ENCODE measurements at places on chromosomes 2 and 18. TPM values are rescaled to one million over a fixed set of nuclear protein-coding genes. Genes with fewer than 3 reads are reported as not detected.

DNA sequence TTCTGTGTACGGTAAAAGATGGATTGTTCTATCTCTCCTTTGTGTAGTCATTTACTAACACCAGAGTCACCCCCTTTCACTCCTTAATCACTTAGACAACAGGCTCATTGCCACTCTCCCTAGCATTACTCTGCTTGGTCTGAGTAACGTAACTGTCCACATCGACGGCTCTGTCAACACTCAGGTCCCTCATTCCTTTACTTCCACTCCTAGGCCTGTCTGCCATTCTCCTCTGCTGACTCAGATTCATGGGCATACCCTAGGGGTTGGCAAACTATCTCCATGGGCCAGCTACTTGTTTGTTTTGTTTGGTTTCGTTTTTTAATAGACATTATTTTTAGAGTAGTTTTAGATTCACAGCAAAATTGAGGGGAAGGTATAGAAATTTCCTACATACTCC lies 243.9 kb downstream of the NR4A2 start:
- H3K36me3 ChIP-seq: no peaks in the 10 kb centered on the region
- no peak overlapping the region for H3K27ac ChIP-seq
- no peak overlapping the region for H3K4me3 ChIP-seq
- H3K4me1 ChIP-seq: no peaks in the 10 kb centered on the region
- H3K27me3 ChIP-seq: no peaks in the 10 kb centered on the region
- DNase-seq: no peak

GRCh38 chr2:237309011-237309410 lies 105.0 kb downstream of the COL6A3 start:
- H3K4me3 ChIP-seq: no peak overlapping the region
- H3K4me1 ChIP-seq: peaks cover 69% of the 10 kb centered on the region
- DNase-seq: no peak

The OTOS gene
- not detected for total RNA-seq

- no peak overlapping the region for H3K27ac ChIP-seq
- no peaks in the 10 kb centered on the region for H3K4me1 ChIP-seq
- no peaks in the 10 kb centered on the region for H3K27me3 ChIP-seq
Measured at GRCh38 chr2:189829102-189829833, 45.0 kb downstream of the PMS1 start.

DNA sequence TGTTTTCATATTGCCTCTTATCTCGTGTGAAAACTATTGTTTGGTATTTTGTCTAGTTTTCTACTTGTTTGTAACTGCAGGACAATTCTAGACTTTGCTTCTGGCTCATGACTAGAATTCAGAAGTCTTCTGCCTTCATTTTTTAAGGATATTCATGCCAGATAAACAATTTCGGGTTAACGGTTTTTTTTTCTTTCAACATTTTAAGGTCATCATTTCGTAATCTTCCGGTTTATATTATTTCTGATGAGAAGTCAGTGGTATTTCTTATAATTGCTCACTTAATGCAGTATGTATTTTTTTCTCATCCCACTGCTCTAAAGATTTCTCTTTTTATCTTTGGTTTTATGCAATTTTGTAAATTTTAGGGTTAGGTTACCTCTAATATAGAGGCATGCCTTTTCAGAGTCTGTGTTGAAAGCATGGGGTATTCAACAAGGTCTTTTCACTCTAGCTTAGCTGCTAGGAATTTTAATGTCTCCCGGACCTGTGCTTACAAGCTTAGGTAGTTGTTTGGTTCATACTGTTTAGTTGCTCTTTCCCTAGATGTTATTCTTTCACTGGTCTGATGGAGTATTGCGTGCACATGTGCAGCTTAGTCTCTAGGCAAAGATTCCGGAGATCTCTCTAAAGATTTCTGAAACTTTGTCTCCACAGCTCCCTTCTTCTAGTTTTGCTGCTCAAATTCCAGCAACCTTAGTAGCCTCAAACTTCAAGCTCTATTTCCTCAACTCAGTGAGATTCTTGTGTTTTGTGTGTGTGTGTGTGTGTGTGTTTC lies 198.1 kb downstream of the MCFD2 start:
- DNase-seq: no peak
- H3K4me1 ChIP-seq: peaks cover 62% of the 10 kb centered on the region
- no peaks in the 10 kb centered on the region for H3K36me3 ChIP-seq
- H3K4me3 ChIP-seq: no peak overlapping the region
- no peaks in the 10 kb centered on the region for H3K27me3 ChIP-seq
- peak overlapping the region; percentile 20 for H3K27ac ChIP-seq

DNA sequence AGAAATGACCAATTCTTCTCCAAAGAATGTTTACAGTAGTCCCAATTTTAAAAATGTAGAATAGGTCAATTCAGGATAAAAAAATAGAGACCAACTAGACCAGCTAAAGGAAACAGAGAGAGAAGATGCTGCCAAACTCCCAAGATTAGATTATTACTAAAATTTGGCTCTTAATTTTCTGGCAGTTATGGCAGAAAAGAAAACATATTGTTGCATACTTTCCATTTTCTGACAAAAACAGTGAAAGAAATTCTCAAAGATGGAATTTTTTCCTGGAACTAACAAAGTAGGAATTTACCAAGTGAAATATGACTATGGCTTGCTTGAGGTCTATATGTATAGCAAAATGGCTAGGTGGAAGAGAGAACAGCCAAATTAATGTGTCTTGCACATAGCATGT lies 138.3 kb upstream of the STK17B start:
- no peak overlapping the region for H3K27ac ChIP-seq
- no peaks in the 10 kb centered on the region for H3K36me3 ChIP-seq
- H3K4me1 ChIP-seq: no peaks in the 10 kb centered on the region
- H3K27me3 ChIP-seq: no peaks in the 10 kb centered on the region

DNA sequence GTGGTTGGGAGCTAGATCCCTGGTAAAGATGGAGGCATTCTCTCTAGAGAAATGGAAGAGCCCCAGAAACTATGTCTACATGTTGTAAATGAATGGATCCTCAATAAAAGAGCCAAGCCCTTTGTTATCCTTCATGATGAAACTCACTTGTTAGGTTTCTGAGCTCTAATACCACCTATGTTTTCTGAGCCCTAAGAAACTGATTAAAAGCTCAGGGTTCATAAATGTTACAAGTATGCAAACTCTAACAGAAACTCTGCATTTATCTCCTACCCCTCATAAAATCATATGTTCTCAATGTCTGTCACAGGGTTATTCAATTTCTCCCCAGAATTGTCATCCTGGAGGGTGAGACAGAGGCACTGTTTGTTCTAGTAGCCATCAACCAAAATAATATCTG lies 18.0 kb upstream of the HNMT start:
- H3K4me1 ChIP-seq: no peaks in the 10 kb centered on the region
- H3K27me3 ChIP-seq: no peaks in the 10 kb centered on the region
- no peak overlapping the region for H3K4me3 ChIP-seq
- no peak overlapping the region for H3K27ac ChIP-seq

DNA sequence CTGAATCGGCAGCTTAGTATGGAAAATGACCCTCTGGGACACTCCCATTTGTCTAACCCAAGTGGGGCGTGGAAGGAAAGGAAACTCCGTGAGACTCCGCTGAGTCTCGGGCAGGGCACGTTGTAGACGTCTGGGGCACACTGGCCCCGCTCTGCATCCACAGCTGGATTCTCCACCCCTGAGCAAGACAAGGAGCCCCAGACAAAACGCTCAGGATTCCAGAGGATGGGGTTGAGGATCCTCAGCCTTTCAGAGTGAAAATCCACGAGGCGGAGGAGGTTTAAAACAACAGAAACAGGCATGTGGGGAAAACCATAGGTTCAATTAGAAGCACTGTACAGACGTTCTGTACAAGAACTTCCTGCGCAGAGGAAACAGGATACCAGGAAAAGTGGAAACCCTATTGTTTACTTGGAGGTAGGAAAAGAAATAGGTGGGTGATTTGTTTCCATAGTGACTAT lies 124.9 kb upstream of the ZNF236 start:
- H3K4me1 ChIP-seq: peaks cover 7% of the 10 kb centered on the region
- H3K27ac ChIP-seq: peak overlapping the region; percentile 29
- peaks cover 8% of the 10 kb centered on the region for H3K27me3 ChIP-seq
- no peak for DNase-seq
- H3K4me3 ChIP-seq: peak overlapping the region; percentile 23
- H3K36me3 ChIP-seq: no peaks in the 10 kb centered on the region

The QPCT gene
- 4.0 TPM for total RNA-seq

DNA sequence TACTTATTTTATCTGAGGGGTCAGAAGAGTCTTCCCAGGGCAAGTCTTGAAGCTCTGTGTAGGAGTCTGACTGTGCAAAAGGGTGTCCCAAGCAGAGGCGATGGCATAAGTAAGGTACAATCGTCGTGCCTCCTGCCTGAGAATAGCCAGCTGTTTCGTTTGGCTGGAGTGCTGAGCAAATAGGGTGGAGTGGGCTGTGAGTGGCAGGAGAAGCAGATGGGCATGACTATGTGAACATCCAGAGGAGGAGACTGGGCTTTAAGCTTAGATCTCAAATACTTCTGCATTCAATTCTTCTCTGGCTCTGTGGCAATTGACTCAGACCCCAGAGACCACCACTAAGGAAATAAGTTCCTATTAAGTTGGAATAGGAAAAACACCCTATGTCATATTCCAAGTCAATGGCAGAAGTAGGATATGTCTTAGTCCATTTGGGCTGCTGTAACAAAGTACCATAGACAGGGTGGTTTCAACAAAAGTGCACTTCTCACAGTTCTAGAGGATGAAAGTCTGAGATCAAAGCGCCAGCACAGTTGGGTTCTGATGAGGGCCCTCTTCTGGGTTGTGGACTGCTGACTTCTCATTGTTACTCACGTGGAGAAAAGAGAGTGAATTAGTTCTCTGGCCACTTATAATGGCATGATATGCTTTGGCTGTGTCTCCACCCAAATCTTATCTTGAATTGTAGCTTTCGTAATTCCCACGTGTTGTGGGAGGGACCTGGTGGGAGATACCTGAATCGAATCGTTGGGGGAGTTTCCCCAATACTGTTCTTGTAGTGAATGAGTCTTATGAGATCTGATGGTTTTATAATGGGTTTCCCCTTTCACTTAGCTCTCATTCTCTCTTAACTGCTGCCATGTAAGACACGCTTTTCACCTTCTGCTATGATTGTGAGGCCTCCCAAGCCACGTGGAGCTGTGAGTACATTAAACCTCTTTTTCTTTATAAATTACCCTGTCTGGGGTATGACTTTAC lies 120.2 kb downstream of the LPIN1 start:
- H3K36me3 ChIP-seq: no peaks in the 10 kb centered on the region
- no peaks in the 10 kb centered on the region for H3K27me3 ChIP-seq
- peaks cover 19% of the 10 kb centered on the region for H3K4me1 ChIP-seq
- DNase-seq: no peak

- H3K4me1 ChIP-seq: no peaks in the 10 kb centered on the region
- H3K4me3 ChIP-seq: no peak overlapping the region
- H3K36me3 ChIP-seq: peaks cover 12% of the 10 kb centered on the region
- no peak overlapping the region for H3K27ac ChIP-seq
Measured at GRCh38 chr18:62069556-62069955, 117.3 kb downstream of the PIGN start.

- no peak overlapping the region for H3K27ac ChIP-seq
- no peak overlapping the region for H3K4me3 ChIP-seq
- DNase-seq: peak; percentile 19
- peaks cover 9% of the 10 kb centered on the region for H3K4me1 ChIP-seq
- no peaks in the 10 kb centered on the region for H3K36me3 ChIP-seq
- no peaks in the 10 kb centered on the region for H3K27me3 ChIP-seq
Measured at GRCh38 chr2:106272216-106272807, 78.2 kb upstream of the UXS1 start.

- peak overlapping the region; percentile 7 for H3K4me3 ChIP-seq
- no peaks in the 10 kb centered on the region for H3K36me3 ChIP-seq
- H3K4me1 ChIP-seq: peaks cover 37% of the 10 kb centered on the region
- no peak for DNase-seq
- H3K27ac ChIP-seq: peak overlapping the region; percentile 85
Measured at GRCh38 chr18:3623769-3624545, 174.0 kb downstream of the TGIF1 start.

GRCh38 chr2:201404699-201405280 lies 46.5 kb downstream of the TRAK2 start:
- H3K4me3 ChIP-seq: no peak overlapping the region
- no peaks in the 10 kb centered on the region for H3K36me3 ChIP-seq
- H3K27ac ChIP-seq: peak overlapping the region; percentile 71
- DNase-seq: no peak
- H3K27me3 ChIP-seq: no peaks in the 10 kb centered on the region

The GALNT3 gene
- total RNA-seq: 2.5 TPM

DNA sequence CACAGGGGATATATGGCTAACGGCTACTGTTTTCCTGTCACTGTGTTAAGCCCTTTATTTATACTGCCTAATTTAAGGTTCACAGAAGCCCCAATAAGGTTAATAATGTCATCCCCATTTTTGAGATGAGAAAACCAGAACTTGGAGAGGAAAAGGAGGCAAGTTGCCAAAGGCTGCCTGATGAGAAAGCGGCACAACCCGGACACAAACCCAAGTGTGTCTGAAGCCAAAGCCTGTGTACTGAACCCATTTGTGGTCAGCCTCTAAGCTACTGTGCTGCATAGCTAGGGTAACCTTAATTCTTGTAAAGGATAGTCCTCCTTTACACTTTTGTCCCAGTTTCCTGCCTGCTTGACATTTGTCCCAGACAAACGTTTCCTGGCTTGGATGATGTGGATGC lies 954.7 kb upstream of the FANCL start:
- no peaks in the 10 kb centered on the region for H3K36me3 ChIP-seq
- DNase-seq: no peak
- no peak overlapping the region for H3K4me3 ChIP-seq
- no peak overlapping the region for H3K27ac ChIP-seq
- H3K4me1 ChIP-seq: no peaks in the 10 kb centered on the region

DNA sequence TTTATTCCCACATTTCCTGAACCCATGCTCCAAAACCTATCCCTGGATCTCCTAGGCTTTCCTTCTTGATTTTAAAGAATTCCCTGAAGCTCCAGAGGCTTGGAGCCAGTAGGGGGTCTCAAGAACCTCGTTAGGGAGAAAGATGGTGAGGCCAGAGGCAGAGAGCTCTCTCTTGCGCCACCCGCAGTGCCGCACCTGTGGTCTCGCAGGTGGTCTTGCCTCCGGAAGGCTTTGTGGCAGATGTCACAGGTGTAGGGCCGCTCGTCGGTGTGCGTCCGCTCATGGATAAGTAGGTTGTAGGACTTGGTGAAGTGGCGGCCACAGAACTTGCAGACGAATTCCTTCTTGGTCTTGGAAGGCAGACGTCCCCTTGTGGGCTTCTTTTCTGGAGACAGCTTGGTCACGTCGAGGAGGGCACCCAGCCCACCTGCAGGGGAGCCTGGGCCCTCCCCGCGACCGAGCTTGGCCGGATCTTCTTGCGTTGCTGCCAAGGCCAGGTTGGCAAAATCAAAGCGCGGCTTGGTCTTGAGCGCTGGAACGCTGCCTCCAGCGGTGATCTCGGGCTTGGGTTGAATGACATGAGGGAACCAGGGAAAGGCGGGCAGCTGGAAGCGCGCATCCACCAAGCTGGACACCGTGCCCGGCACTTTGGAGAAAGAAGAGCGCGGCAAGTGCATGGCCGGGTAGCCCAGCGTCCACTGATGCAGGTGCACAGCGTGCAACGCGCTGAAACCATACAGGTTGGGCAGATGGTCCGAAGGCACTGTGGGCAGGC lies 5.3 kb downstream of the OSR1 start:
- H3K4me3 ChIP-seq: peak overlapping the region; percentile 90
- peak overlapping the region; percentile 87 for H3K27ac ChIP-seq
- peaks cover 83% of the 10 kb centered on the region for H3K4me1 ChIP-seq
- peaks cover 31% of the 10 kb centered on the region for H3K36me3 ChIP-seq
- no peak for DNase-seq

- H3K4me1 ChIP-seq: peaks cover 24% of the 10 kb centered on the region
- no peak overlapping the region for H3K4me3 ChIP-seq
- H3K36me3 ChIP-seq: no peaks in the 10 kb centered on the region
- no peak overlapping the region for H3K27ac ChIP-seq
Measured at GRCh38 chr2:65353927-65354326, 78.5 kb downstream of the SPRED2 start.

The ATP6V1B1 gene
- total RNA-seq: not detected
